ENCODE measurements at places on chromosomes 2 and 18.

DNA sequence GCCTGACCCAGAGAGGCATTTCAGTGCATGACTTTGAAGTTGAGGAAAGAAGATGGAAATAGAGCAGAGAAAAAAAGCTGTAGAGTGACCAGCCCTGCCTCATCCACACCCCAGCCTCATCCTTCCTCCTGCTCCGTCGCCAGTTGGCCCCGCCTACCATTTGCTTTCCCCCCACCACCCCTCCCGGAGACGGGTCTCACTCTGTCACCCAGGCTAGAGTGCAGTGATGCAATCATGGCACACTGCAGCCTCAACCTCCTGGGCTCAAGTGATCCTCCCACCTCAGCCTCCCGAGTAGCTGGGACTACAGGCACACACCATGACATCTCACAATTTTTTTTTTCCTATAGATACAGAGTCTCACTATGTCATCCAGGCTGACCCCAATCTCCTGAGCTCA is 200.8 kb downstream of the EPHA4 start:
- DNase-seq: no peak

- no peak for DNase-seq
These were observed 106.2 kb downstream of the CNTNAP5 start for GRCh38 chr2:124131276-124131675.

DNA sequence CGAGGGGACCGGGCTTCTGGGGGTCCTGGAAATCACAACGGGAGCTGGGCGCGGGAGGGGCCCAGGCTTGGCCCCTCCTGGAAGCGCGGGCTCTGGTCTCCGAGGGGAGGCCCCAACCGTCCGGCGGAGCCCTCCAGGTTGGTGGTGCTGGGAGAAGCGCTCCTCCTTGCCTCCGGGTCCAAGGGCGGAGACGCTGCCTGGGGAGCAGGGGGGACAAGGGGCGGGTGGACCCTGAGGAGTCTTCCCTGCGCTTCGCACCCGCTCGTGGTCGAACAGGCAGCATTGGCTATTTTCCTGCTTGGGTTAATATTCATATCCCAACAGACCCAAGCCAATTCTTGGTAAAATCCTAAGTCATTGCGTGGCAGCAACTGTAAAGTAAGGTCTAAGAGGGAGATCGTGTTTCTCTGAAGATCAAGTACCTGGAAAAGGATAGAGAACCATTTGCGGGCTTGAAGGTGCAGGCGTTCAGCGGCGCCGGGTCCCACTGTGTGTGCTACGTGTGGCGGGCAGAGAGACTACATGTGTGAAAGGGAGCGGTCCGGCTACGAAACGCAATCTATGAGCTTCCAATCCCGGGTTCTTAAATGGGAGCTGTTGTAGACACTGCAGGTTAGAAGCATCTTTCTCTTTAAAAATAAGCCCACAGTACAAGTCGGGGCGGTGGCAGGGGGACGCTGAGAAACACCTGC is 805 bp downstream of the CIDEA start:
- DNase-seq: no peak

GRCh38 chr2:139142252-139142880 is 362.2 kb upstream of the NXPH2 start:
- no peak for DNase-seq

DNA sequence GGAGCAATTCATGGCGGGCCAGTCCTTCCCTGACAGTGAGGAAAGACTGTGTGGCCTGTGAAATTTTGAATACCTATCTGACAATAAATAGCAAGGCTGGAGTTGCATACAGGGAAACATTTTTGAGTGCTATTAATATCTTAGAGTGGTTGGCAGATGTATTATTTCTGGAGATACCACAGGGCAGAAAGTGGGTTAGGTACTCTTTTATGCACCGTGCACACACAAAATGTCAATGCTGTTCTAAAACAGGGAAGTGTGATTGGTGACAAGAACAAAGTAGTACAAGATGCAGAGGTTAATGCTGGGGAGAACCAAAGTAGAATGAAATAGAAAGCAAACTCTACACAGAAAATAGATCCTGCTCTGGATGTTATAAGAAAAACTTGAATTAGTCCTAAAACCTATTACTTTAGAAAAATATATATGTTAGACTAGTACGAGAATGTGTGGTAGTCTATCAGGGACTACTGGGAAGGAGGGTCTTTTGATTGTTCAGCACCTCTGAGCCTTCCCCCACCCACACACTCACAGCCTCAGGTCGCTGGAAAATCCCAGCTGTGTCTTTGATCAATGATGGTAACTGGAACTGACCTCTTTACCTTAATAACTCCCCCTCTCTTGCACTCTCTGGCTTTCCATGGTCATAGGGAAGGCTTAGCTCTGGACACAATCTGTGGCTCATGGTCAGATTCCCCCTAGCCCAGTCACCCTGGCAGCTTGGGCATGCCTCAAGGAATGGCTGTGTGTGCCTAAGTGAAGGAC is 58.2 kb downstream of the SERPINB8 start:
- no peak for DNase-seq

GRCh38 chr2:130759906-130760753 is 4.8 kb downstream of the AMER3 start:
- DNase-seq: no peak

- no peak for DNase-seq
These were observed 145.2 kb upstream of the SYT4 start for GRCh38 chr18:43422518-43422917.

GRCh38 chr18:51110073-51110797 is 80.2 kb downstream of the SMAD4 start:
- no peak for DNase-seq

DNA sequence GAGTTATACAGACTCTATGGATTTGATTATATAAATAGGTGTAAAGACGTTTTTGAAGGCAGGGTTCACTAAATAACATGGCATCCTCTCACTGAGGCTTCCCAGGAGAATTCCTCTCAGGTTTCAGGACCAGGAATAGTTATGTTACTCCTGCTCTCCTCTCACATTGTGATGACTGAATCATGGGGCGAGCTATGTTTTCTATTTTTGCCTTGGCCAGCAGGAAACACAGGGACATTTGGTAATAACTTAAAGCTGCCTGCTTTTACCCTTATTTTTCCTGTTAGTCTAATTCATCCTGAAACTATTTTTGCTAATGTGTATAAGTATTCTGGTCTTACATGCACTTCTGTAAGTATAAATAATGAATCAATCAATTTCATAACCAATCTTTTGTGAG is 115.3 kb upstream of the ITGB6 start:
- DNase-seq: no peak

Measured in esophagus squamous epithelium (tissue), 5 donors.